ENCODE measurements at places on chromosomes 1 and 21.

GRCh38 chr1:150213170-150214098, 22.5 kb downstream of the ANP32E start:
- peak; percentile 80 for DNase-seq

DNA sequence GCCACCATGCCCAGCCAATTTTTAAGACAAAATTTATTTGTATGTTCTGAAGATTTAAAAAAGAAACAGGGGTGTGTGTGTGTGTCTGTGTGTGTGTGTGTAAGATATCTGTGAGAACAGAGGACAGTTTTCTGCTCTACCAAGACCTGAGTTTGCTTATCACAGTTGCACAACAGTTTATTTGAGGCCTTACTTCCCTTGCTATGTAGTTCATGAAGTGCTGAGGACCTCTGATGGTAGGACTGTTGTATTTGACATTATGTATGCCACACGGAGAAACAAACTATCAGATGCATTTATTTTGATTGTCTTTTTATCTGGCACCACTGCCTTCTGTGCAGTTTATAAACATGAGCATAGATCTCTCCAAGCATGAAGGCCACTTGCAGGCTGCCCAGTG, 355.2 kb downstream of the PBX1 start:
- no peak for DNase-seq

GRCh38 chr1:211925016-211925415, 94.5 kb upstream of the LPGAT1 start:
- DNase-seq: no peak

GRCh38 chr1:32724678-32725614, 22.4 kb upstream of the SYNC start:
- DNase-seq: no peak

DNA sequence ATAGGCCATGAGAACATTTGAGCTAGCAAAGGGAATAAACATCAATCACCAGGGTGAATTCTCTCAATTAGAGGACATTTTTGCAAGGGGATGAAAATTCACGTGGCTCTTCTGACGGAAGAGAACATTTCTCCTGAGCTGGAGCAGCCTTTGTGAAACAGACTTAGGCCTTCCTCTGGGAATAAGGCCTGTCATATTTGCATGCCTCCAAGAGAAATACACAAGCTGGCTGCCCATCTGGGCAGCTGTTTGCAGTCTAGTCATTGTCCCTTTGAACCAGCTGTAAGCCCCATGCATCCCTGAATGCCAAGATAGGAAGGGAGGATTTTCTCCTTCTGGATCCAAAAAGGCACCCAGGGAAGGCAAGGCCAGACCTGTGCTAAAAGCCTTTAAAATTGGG, 5.5 kb downstream of the LEMD1 start:
- no peak for DNase-seq

- DNase-seq: no peak
Measured at GRCh38 chr21:38920631-38921398, 115.1 kb downstream of the ETS2 start.

DNA sequence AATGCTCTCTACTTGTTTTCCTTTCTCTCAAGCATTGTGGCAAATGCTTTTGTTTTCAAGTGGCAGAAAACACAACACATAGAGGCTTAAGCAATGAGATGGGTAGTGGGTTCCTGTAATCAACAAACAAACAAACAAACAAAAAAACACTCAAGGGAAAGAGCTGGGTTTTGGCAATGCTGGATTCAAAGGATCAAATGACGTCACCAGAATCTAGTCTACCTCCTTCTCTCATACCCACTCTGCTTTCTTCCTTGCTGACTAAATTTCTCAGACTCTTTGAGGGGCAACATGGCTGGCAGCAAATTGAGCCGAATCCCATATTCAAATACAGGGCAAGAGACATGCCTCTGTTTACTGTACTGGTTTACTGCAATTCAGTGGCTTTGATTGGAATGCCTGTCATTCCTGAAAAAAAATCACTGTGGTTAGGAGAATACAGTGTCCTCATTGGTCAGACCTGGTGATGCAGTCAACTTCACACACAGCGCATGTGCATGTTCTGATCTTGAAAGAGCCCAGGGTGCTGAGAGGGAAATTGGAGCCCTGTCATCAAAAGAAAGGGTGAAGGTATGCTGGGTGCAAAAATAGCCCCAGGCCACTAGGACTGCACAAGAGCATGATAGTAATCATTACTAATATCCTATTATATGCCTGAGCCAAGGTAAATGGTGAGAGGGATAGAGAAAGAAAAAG, 356.2 kb downstream of the KCTD3 start:
- DNase-seq: no peak

DNA sequence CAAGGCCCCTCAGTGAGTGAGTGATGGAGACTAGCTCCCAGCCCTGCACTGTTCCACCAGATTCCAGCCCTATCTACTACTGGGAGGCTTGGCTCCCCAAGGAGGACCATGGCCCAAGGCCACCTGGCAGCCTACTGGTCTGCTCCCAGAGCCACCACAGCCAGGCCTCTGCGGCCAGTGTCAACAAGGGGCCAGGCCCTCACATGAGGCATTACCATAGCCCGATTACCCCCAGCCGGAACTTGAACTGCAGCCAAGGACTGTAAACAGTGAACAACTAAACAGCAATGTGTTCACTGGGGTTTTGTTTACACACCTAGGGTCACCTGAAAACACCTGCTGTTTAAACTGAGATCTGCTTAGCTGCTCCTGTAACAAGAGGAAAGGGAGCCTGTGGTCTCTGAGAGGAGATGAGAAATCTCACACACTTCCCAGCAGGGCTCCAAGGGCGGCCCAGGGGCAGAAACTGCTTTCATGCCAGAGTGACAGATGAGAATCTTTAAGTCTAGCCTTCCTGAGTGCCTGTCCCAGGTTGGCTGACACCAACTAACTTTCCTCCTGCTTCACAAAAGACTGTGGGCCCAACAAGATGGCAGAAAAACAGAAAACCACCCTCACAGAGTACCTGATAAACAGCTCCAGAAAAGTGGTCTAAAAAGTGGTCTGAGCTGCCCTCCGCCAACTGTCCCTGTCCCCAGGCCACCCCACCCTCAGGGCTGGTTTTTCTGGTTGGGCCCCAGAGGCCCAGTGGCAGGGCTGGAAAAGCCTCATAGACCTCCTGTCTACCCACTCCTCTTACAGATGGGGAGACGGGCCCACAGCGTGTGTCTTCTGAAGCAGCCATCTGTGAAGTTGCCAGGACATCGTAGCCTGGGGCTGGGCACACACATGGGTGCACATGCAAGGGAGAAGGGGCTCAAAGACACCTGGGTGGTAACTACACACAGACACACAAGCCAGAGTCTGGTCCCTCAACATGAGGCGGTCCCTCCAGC, 28.8 kb downstream of the MEF2D start:
- DNase-seq: no peak

- no peak for DNase-seq
Measured at GRCh38 chr1:218946147-218946546, 227.5 kb upstream of the LYPLAL1 start.

GRCh38 chr1:226989085-226989920, 49.2 kb downstream of the COQ8A start:
- DNase-seq: no peak

- DNase-seq: peak; percentile 11
Measured at GRCh38 chr1:199089393-199090122, 450.7 kb downstream of the PTPRC start.

DNA sequence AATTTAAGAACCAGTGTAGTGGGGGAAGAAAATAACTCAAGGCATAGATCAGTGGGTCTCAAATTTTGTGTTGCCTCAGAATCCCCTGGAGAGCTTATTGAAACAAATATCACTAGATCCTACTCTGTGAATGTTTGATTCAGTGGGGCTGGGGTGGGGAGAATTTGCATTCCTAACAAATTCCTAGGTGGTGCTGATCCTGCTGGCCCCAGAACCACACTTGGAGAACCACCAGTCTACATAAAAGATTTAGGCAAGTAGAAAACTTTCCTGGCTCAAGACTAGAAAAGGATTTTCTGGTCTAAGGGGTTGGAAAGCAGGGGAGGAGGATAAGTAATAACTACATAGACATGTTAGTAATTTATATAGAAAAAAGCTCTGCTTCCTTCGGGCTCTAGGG, 34.1 kb upstream of the C1orf21 start:
- no peak for DNase-seq

- DNase-seq: no peak
Measured at GRCh38 chr1:167099851-167100250, 6.0 kb downstream of the STYXL2 start.

DNA sequence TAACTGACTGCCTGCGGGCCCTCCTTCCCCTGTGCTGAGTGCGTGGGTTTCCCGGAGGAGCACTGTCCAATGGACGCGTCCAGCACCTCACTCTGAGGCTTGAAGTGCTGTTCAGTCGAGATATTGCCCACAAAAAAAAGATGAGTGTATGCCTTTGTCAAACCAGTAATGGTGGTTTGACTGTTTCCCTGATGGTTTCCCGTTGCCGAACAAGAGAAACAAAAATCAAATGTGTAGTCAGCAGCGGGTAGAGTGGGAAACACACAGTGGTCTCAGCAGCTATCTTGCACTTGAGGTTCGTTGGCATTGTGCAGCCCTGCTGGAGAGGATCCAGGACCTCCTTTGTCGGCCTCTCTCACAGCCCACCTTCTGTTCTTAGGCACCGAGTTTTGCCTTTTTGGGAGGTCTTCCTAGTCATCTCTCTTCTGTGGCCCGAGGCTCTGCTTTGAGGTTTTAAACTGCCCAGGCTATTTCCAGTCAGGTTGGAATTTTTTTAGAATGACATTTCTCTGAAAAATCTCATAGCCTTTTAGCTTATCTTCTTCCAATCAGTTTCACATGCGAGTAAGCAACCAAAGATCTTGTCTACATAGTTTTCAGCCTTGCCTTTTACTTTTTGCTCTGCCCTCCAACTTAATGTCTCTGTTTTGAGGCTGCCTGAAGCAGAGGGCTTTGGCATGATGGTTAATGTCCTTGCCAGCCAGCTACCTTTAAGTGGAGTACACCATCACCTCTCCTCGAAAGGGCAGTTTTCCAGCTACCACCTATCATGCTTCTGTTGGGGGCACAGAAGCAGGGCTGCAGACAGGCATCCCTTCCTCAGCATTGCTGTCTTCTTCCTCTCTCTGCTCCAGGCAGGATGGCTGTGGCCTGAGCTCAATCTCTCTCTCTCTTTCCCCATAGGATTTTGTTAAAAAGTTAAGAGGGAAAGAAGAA, 132.3 kb downstream of the URB2 start:
- no peak for DNase-seq

DNA sequence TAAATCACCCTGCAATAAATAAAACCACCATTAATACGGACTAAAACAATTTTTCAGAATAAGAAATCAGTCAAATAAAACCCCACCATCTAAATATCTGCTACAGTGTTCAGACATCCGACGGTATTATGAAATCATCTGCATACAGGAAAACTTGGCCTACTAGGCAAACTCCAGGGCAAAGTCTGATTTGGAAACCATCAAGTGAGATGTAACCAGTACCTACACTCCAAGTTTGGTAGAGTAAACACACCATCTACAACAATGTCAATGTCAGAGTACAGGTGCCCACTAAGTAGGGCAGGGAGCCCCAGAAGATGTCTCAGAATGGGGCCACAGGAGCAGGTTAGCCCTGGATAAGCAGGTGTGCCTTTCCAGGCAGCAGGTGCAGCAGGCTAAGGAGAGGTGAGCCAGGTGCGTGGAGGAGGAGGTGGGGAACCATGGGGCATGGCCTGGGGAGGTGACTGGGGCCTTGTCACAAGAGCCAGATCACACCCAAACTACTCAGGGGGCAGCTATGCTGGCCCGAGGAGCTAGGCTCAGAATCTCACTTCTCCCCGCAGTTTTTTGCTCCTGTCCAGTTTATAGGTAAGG, 59.6 kb downstream of the CAPZB start:
- DNase-seq: no peak

GRCh38 chr1:110713221-110713620, 38.5 kb upstream of the KCNA3 start:
- DNase-seq: no peak

- no peak for DNase-seq
Measured at GRCh38 chr21:17848228-17848627, 29.1 kb upstream of the C21orf91 start.

GRCh38 chr1:24414775-24415333, 748 bp upstream of the NIPAL3 start:
- DNase-seq: no peak

- no peak for DNase-seq
Measured at GRCh38 chr21:39057121-39057520, 126.1 kb downstream of the PSMG1 start.

- DNase-seq: no peak
Measured at GRCh38 chr1:156926175-156926574, 5.7 kb downstream of the LRRC71 start.

DNA sequence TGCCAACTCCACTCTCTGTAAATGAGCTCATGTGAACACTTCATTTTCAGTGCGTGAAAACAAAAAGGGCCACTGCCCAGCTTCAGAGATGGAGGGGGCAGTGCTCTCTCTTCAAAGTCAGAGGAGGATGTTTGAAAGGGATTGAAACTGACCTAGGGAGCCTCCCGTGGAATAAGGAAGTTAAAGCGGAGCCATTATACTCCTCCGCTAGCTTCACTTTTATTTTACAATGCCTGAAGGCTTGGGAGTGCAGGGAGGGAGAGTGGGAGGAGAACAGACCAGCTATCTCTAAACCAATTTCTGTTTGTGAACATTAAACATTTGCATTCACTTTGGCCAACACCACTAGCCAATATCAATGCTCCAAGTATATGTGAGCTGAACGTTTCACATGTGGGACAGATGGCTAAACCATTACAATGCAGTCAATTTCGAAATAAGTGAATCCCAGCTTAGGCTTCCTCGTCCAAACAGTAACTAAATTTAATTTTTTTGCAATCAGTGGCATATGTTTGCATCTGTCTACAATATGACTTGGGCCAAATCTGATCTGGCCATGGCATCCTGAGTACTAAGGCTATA, 126.9 kb downstream of the ESRRG start:
- no peak for DNase-seq

GRCh38 chr1:179251675-179252074, 22.2 kb upstream of the ABL2 start:
- no peak for DNase-seq

- DNase-seq: no peak
Measured at GRCh38 chr1:39272027-39272797, 67.7 kb downstream of the MACF1 start.

GRCh38 chr1:113282893-113283285, 107.4 kb upstream of the MAGI3 start:
- DNase-seq: no peak

DNA sequence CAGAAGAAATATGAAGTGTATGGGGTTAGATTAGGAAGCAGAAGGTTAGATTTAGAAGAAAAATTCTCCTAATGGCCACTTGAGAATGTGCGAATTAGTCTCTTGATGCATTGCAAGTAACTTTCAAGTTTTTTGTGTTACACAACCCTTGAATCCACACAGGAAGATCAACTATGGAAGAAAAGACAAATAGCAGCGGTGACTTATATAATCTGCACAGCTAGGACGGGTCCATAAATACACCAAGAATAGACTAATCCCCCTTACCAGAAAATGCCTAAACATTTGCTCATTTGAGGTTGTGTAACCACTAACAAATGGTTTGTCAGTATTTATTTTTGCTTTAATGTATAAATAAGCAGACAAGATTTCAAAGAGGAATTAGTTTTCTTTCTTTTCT, 182.6 kb downstream of the TGFB2 start:
- no peak for DNase-seq

GRCh38 chr1:179021873-179022272, 3.8 kb upstream of the FAM20B start:
- no peak for DNase-seq

- no peak for DNase-seq
Measured at GRCh38 chr1:170415710-170416372, 116.1 kb upstream of the GORAB start.
